ENCODE measurements at places on chromosomes 5 and 9.
A peak's percentile ranks its signal among the peaks of the same experiment; 100 is the strongest.

DNA sequence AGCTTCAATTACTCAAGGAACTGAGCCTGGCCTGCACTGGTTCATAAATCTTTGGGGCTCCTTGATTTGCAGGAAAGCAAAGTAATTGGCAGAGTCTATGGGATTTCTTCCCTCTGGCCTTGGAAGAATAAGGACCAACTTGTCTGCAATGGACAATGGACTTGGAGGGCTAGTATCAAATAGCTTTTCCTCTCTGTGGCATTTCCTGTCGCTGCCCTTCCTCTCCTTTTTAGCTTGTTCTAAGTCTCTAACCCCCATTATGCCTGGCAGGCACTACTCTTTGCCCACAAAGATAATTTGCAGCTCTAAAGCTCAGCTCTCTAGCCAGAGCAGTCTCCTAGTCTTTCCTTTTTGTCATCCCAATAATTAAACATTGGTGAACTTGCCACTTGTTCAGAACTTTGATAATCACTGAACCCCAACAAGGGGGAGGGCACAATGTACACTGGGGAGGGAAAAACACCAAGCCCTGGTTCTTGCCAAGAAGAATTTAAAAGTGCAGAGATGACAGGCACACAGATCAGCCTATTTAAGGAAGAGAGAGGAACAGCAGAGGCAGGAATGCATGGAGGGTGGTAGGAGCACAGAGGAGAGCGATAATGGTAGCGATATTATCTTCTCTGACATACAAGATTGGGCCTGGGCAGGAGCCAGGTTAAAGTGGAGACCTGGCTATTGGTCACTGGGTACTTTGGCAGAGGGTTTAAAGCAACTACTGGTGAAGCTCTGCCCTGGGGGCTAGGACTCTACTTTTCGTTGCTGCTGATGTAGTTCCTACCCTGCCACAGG, 38.5 kb downstream of the FAM219A start:
- DNase-seq, result no peak

DNA sequence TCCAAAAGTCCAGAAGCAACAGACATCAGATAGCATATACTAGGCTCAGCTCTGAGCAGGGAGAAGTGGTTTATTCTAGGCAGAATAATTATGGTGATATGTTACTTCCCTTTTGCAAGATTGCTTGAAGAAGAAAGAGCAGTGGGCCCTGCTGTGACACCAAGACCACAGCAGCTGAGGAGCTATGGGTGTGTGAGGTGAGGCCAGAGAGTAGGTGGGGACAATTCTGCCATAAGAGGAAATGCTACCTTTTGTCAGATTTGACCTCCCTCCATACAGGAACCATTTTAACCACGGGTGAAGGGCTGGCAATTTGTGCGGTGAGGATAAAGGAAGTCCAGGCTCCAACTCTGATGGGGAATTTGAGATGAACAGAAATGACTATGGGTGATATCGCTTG, 51.3 kb downstream of the TNFSF15 start:
- no peak for DNase-seq

GRCh38 chr5:73312146-73312871, 136.3 kb downstream of the FOXD1 start:
- no peak for DNase-seq

DNA sequence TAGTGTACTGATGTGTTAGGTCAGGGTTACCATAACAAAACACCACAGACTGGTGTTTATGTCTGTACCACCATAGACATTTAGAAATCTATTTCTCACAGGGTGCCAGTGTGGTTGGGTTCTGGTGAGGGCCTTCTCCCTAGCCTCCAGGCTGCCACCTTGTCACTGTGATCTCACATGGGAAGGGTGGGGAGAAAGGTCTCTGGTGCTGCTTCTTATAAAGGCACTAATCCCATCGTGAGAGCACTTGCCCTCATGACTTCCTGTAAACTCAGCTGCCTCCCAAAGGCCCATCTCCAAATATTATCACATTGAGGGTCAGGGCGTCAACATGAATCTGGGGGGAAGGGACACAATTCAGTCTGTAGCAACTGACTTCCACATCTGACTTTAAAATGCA, 49.8 kb downstream of the PIK3R1 start:
- DNase-seq, result no peak

DNA sequence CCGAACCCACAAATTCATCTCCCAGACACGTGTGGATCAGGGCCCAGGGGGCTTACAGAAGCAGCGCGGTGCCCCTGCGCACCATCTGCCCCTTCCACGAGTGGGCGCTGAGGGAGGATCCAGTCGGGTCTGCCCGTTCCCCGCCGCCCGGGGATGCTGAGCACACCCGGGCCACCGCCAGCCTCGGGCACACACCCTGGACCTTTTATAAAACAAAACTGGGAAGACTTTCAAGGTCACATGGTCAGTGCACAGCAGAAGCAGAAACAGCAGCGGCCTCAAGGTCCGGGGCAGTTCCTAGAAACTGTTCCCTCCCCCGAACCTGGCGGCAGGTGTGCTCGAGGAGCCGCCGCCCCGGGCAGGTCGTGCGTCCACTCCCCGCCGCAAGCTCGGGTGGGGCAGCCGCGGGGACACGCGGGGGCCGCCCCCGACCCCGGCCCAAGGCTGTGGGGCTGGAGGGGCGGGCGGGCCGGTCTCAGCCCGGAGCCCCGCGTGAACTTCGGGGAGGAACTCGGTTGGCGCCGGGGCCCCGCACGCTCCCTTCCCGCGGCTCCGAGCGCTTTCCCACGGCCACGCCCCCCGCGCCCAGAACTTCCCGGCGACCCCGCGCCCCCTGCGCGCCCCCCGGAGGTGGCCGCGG, 633 bp upstream of the PPP1R26 start:
- peak; percentile 75 for DNase-seq

GRCh38 chr9:14354201-14354600, 40.3 kb upstream of the NFIB start:
- DNase-seq, result no peak

DNA sequence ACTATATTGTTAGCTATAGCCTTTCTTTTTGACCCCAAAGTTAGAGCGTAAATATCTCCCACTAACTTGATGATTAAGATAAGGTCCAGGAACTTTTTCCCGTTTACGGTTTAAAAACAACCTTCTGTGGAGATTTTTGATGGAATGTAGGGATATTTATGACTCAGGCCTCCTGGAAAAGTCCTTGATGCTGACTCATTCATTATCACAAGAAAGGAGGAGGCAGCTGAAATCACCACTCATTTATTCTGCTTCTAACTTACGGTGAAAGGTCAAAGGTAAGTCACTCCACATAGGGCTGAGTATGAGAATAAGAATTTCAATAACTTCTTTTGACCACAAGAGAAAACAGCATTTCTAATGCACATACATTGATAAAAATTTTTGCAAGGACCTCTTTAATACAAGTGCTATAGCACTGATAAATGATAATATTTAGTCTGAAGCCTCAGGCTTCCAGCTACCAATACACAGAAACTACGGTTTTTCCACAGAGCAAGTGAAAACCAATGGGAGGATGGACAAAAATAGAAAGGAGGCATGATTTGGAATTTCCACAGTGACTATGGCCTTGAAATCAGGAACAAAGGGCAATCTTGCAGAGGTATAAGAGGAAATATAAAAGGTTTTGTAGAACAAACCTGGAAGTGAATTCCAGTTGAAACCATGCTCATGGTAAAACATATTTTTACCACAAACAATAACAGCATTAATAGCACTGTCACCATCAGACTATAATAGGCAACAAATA, 146.5 kb downstream of the PPP2R2B start:
- no peak for DNase-seq

DNA sequence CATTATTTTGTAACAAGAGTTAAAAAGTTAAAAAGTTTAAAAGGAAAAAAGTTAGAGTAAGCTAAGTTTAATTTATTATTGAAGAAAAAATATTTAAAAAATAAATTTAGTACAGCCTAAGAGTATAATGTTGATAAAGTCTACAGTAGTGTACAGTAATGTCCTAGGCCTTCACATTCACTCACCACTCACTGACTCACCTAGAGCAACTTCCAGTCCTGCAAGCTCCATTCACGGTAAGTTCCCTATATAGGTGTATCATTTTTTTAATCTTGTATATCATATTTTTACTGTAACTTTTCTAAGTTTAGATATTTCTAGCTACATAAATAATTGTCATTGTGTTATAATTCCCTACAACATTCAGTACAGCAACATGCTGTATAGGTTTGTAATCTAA, 69.4 kb upstream of the PANK3 start:
- DNase-seq, result no peak

DNA sequence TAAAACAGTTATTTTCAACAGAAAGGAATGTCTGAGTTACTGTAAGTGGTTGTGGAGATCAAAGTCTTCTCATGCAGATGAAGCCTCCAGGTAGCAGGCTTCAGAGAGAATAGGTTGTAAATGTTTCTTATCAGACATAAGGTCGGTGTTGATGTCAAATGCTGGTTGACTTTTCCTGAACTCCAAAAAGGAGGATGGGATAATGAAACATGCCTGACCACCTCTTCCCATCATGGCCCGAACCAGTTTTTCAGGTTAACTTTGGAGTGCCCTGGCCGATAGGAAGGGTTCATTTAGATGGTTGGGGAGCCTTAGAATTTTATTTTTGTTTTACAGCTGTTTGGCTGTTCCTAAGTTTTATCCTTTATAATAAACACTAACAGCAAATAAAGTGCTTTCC, 478.4 kb downstream of the ACTL7B start:
- DNase-seq, result no peak

DNA sequence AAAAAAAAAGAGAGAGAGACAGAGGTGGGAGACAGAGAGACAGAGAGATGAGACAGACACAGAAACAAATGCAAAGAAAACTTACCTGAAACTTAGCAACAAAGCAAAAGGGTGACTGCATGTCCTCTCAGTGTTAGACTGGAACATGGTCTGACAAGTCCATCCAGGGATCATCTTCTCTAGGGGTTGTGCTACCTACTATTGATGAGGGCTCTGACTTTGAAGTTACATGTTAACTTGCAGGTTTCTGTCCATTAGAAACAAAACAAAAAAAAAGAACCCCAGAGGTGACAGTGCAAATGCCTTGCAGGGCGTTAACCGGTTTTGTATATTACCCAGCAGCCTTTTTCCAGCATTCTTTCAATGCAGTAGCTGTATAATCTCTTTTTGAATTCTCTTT, 13.6 kb upstream of the SPARC start:
- DNase-seq, result no peak

DNA sequence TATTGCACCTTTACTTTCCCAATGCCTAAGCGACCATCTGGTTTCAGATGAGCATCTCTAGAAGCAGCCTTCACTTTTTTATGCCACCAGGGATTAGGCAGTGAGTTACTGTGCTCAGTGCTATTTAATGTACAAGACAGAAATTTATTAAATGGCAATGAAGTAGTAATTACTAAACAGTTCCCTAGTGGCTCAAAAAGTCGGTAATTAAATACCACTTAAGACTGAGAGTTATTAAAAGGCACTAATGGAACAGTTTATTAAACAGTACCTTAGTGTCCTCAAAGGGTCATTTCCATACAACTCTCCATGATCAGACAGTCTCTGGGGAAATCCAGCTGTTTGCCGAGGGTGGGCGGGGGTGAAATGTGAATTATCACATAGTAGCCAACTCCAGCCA, 42.3 kb downstream of the LHFPL2 start:
- no peak for DNase-seq

DNA sequence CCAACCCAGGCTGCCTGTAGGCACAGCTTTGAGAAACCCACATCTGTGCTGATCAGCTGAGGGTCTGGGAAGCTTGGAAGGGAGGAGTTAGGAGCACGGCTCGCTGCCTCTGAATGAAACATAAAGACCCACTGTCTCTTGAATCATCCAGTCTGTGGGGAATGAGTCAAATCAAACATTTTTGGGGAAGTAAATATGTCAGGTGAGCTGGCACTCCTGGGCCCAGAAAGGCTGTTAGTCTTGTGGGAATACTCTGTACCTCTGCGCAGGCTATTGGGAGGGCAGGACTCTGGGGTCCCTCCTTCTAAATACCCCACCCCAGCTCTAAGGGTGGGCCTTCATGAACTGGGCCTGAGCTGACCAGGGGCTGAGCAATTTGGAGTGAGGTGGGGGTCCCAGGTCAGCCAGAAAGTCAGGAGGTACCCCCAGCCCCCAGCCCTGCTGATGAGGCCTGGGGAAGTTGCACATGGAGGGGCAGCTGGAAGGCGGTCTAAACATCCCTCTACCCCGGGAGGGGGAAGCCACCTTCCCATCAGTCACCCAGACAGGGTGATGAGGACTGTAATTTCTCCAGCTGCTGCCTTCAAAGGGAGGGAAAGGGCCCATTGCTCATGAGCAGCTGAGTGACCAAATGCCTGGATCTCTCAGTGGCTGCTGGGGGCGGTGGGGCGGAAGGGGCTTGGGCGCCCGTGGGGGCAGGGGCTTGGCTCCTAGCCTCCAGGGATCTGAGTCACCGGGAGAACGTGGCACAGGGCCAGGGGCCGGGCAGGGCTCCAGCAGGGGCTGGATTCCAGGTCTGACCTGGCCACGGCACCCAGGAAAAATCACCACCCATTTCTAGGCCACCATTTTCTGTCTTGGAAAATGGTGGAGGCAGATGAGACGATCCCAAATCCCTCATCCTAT, 10.8 kb downstream of the FIBCD1 start:
- DNase-seq, result peak; percentile 89

- no peak for DNase-seq
These were observed 15.5 kb upstream of the NCS1 start for GRCh38 chr9:130156672-130157071.

DNA sequence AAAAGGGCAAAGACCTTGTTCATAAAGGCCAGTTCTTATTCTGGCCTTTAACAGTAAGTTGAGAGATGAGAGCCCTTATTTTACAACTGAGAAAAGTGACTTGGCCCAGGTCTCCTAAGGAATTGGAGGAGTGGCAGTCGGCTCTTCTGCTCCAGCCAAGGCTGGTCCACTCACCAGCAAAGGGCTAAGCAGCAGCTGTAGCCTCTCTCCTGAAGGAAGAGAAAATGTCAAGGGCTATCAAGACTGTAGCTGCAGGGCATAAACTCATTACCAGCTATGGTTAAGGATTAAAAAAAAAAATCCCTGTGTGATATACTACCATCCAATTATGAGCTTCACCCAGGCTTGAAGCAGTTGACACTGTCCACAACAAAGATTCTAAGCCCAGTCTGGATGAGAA, 138.6 kb upstream of the RAD23B start:
- DNase-seq, result no peak

DNA sequence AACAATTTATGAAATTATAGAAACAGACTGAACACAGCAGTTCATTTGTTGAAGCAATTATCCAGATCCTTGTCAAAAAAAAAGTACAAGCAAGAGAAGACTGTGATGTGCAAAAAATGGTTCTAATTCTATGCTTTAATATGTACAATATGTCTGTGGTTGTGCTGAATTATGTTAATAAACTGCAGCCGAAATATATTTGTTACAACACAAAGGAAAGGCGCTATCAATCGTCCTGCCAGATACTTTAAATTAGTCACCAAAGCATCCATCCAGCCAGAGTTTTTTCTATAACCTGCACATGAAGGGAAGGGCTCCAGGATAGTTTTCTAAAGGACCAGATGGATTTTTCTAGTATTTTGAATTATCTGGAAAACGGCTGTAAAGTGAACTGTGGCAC, 259.5 kb downstream of the BNC2 start:
- DNase-seq, result no peak

DNA sequence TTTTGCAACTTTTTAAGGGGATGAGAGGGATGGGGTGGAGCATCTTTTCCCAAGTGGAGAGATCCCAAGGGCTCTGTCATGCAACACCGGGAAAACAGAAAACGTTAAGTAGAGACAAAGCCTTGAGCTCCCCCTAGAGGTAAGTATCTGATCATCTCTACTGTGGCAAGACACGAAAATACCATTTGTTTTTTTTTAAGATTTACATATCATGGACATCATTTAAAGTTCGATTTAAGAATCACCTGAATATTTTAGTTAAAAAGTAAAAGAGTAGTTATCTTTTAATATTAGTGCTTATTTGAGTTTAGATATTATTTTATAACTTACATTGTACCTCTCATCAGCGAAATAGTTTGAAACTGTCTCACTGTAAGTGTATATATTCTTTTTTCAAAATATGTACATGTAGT, 200.4 kb downstream of the LRRC70 start:
- DNase-seq, result no peak
